ENCODE measurements at places on chromosomes 1 and 21.

DNA sequence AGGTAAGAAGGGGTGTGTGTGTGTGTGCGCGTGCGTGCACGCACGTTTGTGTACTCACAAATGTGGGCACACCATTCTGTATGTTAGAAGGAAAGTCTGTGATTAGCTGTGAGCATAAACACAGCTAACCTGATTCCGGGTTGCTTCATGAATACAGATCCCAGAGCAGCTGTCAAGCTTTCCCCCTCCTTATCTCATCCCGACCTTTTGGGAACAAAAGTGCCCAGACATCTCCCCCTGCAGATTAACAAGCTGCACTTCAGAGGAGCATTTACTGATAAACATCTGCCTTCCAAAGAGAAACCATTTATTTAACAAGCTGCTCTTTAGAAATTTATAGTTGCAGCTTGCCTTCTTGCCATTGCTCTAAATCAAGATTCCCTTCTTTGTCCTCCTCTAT, 97.0 kb downstream of the MT1HL1 start:
- DNase-seq = no peak

DNA sequence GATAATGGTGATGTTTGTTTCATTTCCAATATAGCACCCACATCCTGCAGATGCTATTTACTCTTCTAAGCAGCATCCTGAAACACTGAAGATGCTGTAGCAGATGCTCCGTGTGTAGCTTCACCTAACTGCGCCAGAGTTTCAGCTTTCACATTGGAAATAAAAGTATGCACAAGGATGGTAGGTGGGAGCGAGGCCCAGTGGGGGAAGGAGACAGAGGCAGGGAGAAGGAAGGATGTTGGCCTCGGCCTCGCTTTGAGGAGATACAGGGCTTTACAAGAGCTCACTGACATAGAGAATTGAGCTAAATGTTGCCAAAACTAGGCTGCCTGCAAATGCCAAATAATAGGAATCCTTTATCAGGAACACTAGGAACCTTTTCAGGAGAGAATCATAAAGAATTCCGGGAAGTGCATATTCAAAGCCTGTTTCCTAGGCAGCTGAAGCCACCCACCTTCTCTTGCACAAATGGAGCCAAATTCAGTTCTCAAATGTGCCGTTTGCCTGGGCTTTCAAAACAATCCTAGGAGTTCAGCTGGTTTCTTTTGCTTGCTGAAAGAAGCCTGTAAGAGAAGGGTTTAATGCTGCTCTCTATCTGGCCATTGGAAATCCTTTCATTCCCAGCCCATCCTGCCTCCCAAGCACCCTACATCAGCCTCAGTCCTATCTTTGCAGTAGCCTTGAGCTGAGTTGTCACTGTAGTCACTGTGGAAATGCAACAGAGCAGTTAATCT, 135.4 kb upstream of the ATP1B1 start:
- no peak for DNase-seq

DNA sequence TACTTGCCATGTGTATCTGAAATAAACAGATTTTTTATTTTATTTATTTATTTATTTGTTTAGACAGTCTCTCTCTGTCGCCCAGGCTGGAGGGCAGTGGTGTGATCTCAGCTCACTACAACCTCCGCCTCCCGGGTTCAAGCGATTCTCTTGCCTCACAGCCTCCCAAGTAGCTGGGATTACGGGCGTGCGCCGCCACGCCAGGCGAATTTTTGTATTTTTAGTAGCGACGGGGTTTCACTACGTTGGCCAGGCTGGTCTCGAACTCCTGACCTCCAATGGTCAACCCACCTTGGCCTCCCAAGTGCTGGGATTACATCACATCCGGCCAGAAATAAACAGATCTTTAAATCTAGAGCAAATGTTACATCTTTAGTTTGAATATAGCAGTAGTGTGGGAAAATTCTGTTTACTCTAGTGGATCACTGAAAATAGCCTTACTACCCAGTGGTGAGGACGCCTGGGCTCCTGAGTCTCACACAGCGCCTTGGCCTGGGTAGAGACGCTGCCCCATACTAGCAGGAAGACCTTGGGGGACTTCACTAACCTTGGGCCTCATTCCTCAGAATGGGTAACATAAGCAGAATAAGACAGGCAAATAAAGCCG, 709 bp downstream of the GART start:
- DNase-seq = no peak

DNA sequence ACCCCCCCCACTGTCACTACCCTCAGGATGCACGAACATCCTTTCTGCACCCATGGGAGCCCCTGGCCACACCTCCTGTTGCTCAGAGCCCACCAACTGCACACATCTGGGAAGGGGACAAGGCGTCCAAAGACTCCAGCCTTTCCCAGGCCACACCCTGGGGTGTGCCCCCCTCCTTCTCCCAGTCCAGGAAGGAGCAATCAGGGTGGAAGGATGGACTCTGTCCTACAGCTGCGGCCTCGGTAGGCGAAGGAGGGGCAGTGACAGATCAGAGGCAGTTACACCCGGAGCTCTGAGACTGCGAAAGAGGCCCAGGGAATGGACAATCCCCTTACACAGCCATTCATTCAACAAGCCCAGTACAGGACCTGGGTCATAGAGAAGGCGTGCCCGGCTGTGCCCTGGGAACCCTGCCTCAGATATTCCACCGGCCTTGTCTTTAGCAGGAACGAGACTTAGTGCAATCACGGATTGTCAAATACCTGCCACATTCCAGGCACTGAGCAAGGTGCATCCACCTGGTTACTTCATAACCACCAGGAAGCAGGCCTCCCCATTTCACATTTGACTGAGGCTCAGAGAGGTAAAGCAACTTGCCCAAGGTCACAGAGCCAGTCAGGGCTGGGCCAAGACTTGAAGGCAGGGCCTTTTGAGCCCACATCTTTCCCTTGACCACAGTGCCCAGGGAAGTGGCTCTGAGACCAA, 9.4 kb downstream of the HSPG2 start:
- no peak for DNase-seq

DNA sequence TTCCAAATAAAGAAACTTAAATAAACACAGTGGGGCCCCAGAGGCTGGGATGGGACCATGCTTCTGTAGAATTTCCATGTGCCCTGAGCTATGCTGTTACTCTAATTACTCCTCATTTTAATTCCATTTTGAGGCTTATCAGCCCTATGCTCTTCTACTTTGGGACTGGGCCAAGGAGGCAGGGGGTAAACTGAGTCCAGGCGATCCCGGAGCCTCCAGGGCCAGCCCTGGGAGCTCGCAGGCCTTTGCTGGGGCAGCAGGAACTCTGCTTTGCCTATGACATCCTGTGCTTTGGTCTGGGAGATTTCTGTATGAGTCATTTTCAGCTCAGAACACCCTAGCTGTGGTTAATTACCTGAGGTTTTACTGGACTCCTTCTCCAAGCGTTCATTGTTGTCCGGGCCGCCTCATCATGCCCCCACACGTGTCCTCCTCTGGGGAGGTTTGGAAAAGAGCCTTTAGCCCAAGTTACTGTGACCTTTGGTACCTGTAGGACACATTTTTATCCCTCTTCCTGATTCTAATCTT, 95.7 kb downstream of the RHOU start:
- no peak for DNase-seq

DNA sequence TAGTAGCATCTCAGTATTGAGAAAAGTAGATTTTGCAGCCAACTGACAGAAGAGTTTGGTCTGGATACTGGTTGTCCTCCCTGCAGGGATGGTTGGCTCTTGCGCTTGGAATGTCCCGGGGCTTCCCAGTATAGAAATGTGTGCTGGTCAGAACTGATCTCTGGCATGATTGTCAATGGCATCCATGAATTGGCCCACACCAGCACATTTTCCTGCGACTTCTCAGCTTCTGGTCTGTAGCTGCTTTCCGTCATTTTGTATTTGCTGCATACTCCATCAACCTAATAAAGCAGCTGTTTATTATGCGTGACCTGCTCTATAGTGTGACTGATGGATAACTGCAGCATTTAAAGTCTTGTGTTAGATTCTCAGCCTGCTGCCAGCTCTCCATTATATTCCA, 203.7 kb downstream of the S1PR1 start:
- no peak for DNase-seq

Data from HS-27A (cell line).